ENCODE measurements at places on chromosomes 6 and 20.

DNA sequence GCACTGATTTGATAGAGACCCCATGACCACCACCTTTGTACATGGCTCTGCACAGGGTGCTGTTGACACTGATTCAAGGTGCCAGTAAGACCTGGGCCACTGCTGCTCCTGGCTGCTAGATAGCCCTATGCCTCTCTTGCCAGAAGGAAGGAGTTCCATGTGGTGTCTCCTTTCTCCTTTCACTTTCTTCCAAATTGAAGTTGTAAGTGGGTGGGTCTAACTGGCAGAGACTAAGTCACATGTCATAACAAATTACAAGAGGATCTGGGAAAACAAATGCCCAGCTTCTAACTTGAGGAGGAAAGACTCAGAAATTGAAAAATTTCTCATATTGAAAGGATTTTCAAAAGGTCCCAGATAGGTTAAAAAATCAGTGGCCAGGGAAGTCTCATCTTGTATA is 116.8 kb downstream of the TFAP2B start:
- DNase-seq = no peak

DNA sequence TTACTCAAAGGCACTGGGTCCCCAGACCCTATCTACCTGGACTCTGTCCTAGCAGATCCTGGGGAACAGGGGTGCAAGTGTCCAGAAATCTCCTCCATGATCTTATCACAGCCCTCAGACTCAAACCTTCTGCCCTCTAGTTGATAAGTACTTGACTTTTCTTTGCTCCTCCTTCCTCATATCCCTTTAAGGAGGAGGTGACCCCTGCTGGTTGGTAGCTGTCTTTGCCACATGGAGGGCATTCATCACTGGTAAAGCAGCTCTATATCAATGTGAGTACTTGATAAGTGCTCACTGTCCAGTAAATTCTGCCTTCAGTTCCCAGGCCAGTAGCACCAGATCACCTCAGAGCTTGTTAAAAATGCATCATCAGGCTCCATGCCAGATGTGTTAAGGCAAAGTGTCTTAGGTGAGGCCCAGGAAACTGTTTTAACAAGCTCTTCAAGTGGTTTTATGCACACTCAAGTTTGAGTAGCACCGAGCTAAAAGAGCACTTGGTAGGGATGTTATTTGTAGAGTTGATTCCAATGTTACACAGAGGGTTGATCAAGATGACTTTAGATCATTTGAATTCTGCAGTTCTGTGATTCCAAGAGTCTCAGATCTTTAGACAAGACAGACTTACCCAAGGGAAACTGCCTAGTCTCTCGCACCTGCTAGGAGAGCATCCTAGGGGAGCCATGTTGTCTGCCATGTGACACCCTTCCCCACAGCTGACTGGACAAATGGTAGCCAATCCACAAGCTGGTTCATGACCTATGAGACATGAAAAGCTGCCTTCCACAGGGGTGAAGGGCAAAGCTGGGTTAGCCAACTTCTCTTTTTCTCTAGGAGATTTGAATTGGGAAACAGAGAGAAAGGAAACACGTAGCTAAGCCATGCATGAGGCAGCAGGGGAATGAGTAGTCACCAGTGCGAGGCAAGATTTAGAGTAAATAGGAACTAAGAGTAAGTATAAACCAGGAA is 18.6 kb downstream of the TREML2 start:
- peak; percentile 98 for DNase-seq

DNA sequence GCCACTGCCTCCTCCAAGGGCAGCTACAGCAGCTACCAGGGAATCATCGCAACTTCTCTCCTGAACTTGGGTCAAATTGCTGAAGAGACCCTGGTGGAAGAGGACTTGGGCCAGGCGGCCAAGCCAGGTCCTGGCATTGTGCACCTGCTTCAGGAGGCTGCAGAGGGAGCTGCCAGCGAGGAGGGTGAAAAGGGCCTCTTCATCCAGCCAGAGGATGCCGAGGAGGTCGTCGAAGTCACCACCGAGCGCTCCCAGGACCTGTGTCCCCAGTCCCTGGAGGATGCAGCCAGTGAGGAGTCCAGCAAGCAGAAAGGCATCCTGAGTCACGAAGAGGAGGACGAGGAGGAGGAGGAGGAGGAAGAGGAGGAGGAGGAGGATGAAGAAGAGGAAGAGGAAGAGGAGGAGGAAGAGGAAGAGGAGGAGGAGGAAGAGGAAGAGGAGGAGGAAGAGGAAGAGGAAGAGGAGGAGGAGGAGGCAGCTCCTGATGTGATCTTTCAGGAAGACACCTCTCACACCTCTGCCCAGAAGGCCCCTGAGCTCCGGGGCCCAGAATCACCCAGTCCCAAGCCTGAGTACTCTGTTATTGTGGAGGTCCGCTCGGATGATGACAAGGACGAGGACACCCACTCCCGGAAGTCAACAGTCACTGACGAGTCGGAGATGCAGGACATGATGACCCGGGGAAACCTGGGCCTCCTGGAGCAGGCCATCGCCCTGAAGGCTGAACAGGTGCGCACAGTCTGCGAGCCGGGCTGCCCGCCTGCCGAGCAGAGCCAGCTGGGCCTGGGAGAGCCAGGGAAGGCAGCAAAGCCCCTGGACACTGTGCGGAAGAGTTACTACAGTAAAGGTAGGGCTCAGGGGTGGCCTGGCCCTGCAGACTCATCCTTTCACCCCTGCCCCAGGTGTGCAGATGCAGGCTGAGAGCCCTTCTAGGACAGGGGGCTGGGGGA is 43.7 kb downstream of the MYT1 start:
- no peak for DNase-seq

DNA sequence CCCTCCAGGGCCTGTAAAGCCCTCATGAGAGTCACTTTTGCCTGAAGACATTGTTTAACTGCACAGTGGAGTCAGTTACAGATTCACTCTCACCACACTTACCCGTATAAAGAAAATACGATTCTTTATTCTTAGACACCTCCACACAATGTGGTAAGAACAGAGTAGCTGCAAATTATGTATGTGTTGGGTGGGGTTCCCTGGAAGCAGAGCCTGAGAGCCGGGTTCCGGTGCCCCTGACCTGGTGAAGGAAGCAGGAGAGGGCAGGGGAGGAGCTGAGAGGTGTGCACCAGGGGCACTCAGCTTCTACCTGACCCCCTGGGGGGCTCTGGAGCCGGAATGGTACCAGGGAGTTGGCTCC is 11.5 kb downstream of the BANF2 start:
- DNase-seq = no peak

DNA sequence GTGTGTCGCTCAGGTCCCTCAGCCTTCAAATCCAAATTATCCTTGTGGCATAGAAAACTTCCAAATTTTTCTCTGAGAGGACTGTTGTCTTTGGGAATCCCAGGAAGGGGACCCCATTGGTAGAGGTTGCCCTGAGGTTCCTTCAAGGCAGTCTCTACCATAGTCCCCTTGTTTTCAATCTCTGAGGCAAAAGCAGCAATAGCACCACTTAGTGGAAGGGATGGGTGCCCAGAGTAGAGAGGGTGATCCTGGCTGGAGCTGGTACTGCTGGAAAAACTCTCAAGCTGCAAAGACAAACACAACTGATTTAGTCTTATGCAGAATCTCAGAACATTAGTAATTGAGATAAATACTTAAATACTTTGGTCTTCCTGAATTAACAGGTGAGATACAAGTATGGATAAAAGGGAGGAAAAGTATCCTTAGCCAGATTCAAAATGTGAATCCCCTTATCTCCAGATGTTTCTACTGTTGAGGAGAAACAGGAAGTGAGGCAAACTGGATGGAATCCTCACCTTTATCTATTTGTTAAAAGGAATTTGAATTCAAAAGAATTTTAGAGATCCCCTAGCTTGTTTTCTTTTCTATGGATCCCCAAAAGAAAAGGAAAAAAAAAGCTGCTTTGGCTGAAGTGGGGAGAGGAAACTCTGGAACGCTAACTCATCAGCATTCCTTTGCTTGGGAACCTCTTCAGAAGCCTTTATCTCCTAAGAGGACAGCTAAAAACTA is 13.4 kb downstream of the ZNF318 start:
- no peak for DNase-seq

DNA sequence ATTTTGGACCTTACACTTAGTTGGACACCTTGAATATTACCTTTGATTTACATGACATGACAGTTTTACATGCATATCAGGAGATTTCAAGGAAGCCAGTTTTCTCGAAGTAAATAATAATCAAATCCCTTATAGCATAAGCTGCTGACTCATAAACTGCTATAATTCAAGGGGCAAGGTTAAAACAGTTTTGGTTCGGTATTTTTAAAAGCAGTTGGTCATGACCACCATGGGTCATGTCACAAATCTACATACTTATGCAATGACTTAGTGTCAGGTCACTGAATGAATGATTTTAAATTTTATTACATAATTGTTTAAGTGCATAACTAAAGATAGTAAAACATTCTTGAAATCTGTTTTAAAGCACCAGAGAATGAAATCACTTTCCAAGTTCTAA is 158.0 kb downstream of the DST start:
- no peak for DNase-seq

Data from DMS79 (cell line).